Activated CD4-positive, alpha-beta T cell treated with anti-CD3 and anti-CD28 coated beads, Interleukin-2, Interleukin-6, amounts not matched to agents 100 ng/mL and 50 ng/mL, durations not matched to agents 16 hours and 8 hours (primary cell): ENCODE measurements at places on chromosomes 16 and 17.

GRCh38 chr17:46736100-46736499 lies 82.4 kb downstream of the WNT3 start:
- DNase-seq: no peak

- DNase-seq: no peak
These were observed 92.9 kb upstream of the DNAH17 start for GRCh38 chr17:78669975-78670518.

DNA sequence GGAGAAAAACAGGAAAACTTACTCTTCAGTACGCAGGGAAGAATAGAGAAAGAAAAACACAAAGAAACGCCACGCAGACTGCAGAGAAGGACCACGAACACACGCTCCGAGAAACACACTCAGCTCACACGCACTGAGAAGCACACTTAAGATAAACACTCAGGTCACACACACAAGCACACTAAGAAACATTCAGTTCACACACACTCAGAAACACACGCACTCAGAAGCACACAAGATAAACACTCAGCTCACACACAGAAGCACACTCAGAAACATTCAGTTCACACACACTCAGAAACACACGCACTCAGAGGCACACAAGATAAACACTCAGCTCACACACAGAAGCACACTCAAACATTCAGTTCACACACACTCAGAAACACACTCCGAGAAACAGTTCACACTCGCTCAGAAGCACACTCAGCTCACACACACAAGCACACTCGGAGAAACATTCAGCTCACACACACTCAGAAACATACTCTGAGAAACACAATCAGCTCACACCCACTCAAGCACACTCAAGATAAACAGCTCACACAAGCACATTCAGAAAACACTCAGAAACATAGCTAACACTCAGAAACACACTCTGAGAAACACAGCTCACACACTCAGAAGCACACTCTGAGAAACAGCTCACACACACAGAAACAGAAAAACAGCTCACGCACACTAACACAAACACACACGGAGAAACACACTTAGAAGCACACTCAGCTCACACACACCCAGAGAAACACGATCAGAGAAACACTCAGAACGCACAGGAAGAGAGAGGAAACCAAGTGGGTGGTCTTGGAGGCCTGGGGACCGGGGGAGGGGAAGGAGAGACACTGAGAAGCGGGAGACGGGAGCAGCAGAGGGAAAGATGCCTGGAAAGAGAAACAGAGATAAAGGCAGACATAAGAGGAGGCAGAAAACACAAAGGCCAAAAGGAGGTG lies 908 bp downstream of the TMEM98 start:
- no peak for DNase-seq

GRCh38 chr16:83045790-83046189 lies 419.0 kb downstream of the CDH13 start:
- DNase-seq: no peak
